ENCODE measurements at places on chromosomes 16 and 17.

GRCh38 chr17:81529437-81529803 lies 1.2 kb downstream of the FSCN2 start:
- no peak for DNase-seq

DNA sequence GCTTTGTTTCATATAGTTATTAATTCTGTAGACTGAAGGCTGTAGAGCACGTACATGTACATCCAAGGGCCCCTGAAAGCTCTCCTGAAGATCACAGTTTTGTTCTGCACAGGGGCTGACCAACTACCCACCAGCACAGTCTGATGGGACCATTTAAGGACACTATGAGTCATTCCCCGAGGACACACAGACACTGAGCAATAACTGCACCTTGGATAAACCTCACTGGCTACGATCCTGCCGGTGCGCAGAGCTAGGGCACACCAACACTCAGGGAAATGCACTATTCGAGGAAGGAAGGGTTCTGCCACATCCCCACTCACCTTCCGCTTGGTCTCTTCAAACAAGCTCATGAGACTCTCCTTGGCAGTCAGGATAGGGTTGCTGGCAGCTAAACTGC lies 20.3 kb downstream of the SMG6 start:
- DNase-seq = no peak

- no peak for DNase-seq
Observed at GRCh38 chr17:80585890-80586845, 41.5 kb downstream of the RPTOR start.

GRCh38 chr17:37389160-37389559 lies 13.4 kb downstream of the C17orf78 start:
- no peak for DNase-seq

DNA sequence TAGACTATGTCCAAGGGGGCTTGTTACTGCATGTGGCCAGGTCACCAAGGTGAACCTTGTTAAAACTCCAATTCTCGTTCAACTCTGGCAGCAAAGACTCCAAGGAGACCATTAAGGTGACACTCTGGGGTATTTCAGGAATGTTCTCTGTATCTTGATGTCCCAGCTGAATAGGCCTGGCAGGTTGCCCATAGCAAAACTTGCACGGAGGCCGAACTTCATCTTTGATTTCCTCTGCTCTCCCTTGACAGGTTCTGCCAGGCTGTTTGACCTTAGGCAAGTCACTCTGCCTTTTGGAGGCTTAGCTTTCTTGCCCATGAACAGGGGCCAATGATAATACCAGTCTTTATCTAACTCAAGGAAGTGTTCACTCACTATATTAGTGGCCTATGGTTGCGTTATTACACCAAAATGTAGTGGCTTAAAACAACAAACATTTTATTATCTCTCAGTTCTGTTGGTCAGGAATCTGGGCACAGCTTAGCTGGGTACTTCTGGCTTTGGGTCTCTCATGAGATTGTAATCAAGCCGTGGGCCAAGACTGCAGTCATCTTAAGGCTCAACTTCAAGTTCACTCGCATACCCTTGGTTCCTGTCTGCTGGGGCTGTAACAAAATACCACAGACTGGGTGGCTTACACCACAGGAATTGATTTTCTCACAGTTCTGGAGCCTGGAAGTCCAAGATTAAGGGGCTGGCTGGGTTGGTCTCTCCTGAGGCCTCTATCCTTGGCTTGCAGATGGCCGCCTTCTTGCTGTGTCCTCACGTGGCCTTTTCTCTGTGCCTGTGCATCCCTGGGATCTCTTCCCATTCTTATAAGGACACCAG lies 168.5 kb downstream of the UTP18 start:
- DNase-seq = peak; percentile 20

DNA sequence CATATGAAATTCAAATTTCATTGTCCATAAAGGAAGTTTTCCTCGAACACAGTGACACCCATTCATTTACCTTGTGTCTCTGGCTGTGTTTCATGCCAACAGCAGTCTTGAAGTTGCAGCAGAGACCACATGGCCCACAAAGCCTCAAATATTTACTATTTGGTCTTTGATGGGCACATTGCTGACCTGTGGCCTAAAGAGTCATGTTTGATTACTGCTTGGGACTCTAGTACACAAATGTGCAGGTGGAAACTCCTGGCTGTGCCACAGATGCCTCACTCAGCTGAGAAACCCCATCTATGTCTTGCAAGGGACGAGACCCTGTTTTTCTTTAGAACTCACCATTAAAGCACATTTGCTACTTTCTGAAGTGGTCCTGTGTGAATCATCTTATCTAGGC lies 76.7 kb downstream of the SLC6A2 start:
- DNase-seq = no peak

DNA sequence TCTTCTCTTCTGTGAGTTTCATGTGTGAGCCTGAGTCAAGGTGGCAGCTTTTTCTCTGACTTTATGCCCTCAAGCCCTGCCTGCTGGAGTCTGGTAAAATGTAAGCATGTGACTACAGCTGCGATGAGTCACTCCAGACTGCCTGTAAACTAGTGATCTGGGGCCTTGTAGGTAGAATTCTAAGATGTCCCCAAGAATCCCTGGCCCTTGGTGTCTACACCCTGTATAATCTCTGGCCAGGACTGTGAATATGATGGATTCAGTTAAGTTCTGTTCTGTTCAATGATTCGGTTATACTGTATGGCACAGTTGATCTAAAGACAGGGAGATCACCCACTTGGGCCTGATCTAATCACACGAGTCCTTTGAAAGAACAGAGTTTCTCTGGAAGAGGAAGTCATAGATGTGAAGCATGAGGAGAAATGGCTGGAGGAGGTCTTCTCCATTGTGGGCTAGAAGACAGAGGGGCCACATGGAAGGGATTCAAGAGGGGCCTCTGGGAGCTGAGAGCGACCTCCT lies 29.8 kb downstream of the PRSS54 start:
- DNase-seq = no peak

DNA sequence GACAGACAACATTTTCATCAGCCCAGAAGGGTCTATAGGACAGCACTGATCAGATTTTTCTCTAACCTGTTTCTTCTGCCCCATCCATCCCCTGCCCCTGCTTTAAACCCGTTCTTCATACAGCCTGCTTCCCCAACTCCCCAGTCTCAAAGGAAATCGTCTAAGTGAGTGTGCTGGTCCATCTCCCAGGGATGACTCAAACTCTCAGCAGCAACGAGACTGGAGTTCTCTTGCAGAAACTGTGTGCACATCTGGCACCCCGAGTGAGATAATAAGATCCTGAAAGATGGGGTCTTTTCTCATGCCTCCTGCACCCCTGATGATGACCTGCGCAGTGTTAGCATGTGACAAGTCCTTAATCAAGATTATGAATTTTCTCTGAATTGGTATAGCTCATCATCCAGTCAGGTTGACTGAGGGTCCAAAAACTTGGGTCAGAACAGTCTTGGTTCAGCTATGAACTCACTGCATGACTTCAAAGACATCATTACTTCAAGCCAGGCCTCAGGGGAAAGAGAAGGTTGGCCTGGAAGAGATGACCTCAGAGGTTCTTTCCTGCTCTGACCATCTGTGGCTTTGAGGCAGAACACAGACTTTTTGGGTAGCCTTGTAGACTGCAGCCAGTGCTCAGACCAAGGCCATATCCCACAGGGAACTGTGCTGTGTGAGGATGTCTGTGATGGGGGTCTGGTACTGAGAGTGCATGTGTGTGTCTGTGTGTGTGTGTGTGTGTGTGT lies 117.9 kb downstream of the SPACA3 start:
- no peak for DNase-seq

DNA sequence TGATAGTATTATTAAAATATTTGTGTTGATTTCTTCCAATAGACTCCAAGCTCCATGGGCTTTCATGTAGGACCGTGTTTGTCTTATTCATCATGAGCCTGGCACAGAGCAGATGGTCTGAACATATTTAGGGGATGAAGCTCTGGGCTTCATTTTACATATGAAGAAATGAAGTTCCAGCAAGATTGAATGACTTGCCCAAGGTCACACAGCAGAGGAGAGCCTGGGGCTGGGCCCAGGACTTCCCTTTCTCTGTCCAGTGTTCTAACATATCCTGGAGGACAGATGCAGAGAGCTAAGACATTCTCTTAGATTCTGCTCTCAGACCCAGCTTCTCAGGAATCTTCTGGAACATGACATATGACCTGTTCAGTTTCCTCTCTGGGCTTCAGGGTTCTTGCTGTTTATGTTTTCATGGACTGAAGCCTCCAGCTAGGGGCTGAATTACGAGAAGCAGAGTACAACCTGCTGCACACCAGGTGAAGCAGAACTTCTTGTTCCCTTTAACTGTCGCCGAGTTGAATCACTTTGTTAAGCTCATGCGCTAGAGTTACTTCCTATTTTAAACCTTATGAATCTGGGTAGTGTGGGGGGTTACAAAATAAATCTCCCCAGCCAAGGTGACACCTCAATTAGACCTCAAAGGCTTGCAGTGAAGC lies 53.6 kb downstream of the GPRC5B start:
- no peak for DNase-seq

DNA sequence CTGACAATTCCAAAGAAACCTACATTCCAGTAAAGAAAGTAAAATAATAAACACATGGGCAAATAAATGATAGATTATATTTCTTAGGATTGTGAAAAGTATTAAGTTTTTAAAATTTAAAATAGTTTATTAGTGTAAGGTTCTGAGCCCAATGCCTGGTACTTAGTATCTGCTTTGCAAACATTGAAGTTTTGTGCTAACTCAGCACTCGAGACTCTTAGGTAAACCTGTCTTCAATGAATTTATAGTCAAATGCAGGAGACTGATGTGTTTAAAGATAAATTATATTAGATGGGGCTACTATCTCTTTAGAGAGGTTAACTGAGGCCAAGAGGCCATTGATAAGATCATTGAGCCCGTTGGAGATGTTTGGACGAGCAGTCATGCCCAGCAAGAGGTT lies 138.3 kb upstream of the SALL1 start:
- no peak for DNase-seq

GRCh38 chr16:71622088-71622487 lies 3.9 kb upstream of the MARVELD3 start:
- no peak for DNase-seq

DNA sequence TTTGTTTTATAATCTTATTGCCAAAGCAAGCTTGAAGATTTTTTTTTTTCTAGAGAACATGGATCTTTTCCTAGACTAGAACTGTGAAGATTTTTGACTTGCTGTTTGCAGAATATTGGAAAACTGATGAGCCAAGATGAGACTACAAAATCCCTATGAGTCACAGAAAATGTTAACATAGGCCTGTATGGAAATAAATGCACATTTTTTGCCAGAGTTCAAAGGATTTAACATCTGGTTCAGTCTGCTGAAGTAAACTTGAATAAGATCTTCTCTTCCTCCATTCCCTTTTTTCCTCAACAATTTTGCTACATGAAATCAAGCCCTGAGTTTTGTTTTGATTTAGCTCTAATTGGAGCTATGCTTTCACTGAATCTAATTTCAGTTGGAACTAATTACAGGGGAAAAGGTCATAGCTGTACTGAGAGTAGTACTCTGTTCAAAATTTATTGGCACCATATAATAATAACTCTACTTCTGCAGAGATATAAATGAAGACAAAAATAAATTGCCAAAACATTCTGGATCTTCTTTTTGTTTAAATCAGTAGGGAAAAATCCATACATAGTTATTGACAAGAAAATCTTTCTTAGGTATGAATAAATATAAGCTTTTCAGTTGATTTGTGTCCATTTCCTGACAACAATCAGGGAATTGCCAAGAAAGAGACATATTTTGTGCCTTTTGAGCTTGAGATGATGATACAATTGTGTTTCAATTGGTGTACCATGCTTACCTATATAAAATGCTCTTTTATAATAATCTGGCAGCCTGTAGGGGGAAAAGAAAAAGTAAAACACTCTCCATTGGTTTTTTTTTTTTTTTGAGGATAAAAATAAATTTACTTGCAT lies 387.5 kb upstream of the GOT2 start:
- no peak for DNase-seq

DNA sequence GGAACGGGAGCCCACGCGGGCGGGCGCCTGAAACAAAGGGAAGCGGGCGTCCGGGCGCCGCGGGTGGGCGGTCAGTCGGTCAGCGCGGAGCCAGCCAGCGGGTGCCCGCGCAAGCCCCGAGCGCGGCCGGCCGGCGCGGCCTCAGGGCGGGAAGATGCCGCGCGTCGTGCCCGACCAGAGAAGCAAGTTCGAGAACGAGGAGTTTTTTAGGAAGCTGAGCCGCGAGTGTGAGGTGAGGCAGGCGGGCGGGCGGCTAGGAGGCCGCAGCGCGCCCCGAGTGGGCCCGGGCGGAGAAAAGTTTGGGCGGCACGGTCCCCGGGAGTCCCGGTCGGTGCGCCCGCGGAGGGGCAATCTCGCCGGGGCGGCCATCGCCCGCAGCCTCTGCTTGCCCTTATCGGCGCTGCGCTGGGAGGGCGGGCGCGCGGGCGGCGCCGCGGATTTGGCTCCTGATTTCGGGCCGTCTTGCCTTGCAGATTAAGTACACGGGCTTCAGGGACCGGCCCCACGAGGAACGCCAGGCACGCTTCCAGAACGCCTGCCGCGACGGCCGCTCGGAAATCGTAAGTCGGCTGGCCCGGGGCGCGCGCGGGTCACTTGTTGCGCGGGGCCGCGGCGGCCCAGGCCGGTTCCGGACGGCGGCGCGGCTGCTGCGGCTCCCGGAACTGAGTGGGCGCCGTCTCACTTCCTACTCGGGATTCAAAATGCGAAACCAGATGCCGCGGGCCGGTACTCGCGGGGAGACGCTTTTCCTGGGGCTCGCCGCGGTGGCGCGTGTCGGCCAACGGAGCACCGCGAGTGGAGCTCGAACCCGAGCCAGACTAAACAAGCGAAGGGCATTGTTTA lies 526 bp downstream of the CBFB start:
- peak; percentile 35 for DNase-seq

GRCh38 chr17:55870044-55870443 lies 119.2 kb downstream of the PCTP start:
- DNase-seq = no peak

DNA sequence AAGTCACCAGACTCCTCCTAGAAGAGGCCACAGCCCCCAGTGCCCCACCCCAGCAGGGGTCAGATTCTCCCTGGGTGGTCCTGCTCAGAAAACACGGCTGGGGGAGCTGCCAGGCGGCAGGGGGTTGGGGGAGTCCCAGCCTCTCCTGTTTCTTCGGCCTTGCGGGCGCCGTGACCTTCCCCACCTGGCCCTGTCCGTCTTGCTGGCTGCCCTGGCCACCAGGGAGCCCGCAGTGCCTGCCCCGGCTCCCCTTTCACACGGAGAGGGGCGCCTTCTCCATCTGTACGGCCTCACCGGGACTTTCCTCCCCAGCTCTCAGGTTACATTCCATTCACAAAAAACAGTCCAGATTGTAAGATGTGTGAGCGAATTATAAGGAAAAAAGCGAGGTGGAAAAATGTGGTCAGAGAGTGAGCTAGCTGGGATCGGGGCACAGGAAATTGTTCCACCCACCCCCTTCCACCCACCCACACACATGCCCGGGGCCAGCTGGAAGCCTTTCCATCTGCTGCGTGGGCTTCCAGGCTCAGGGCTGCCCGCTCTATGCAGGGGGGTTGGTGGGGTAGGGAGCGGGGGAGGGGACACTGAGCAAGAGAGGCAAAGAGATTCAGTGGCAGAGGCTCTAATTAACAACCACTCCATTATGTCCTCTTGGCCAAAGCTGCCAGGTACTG lies 14.6 kb upstream of the CIBAR2 start:
- peak; percentile 37 for DNase-seq

GRCh38 chr16:67767953-67768352 lies 38.4 kb downstream of the RANBP10 start:
- DNase-seq = no peak

- no peak for DNase-seq
Observed at GRCh38 chr17:9913476-9913875, 8.4 kb upstream of the RCVRN start.

- DNase-seq = no peak
Observed at GRCh38 chr17:72046643-72047612, 73.9 kb upstream of the SOX9 start.

All from WERI-Rb-1 (cell line).